ENCODE measurements at places on chromosomes 3 and 15. TPM values are rescaled to one million over a fixed set of nuclear protein-coding genes. Genes with fewer than 3 reads are reported as not detected.

EPHA3 gene
- 5.1 TPM for polyA plus RNA-seq

SORD gene
- polyA plus RNA-seq: 40.5 TPM

OIP5 gene
- 7.4 TPM for polyA plus RNA-seq

RRP9 gene
- 18.0 TPM for polyA plus RNA-seq

CHL1 gene
- 10.8 TPM for polyA plus RNA-seq

TYRO3 gene
- 166 TPM for polyA plus RNA-seq

NDN gene
- 75.4 TPM for polyA plus RNA-seq

RAB6B gene
- polyA plus RNA-seq: 16.3 TPM

AGBL1 gene
- 0.06 TPM for polyA plus RNA-seq

DZIP1L gene
- 25.6 TPM for polyA plus RNA-seq

GOLGA8Q gene
- polyA plus RNA-seq: 2.5 TPM

LMOD3 gene
- polyA plus RNA-seq: 0.08 TPM

VPS18 gene
- 16.8 TPM for polyA plus RNA-seq

All from left renal cortex interstitium (tissue), 4 donors.